ENCODE measurements at places on chromosomes 6 and 20.
A peak's percentile ranks its signal among the peaks of the same experiment; 100 is the strongest.

- no peak for DNase-seq
Observed at GRCh38 chr20:64080013-64080812, at the start of gene OPRL1. OPRL1 (plus strand) TSS chr20:64080082; CDS start chr20:64092721, 12,639 bp downstream.

DNA sequence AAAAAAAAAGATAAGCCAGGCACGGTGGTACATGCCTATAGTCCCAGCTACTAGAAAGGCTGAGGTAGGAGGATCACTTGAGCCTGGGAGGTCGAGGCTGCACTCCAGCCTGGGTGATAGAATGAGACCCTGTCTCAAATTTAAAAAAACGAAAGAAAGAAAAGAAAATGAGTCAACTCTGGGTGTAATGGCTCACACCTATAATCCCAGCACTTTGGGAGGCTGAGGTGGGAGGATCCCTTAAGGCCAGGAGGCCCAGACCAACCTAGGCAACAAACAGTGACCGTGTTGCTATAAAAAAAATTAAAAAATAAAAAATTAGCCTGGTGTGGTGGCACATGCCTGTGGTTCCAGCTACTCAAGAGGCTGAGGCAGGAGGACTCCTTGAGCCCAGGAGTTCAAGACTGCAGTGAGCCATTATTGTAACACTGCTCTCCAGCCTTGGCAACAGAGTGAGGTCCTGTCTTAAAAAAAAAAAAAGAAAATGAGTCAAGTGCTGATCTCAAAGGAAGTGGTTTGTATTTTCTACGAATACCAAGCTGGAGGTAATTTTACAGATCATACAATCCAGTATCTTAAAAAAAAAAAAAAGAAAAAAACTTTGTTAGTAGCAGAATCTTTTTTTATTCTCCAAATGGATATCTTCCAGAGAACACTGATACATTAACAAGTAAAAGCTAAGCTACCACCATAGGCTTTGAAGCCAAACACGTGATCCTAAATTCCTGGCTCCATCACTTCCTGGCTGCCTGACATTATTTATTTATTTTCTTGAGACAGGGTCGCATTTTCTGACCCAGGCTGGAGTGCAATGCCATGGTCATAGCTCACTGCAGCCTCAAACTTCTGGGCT lies 5.7 kb downstream of the COMMD7 start:
- DNase-seq: peak; percentile 55

- no peak for DNase-seq
Observed at GRCh38 chr20:2874456-2874855, 1.2 kb downstream of the PTPRA start.

DNA sequence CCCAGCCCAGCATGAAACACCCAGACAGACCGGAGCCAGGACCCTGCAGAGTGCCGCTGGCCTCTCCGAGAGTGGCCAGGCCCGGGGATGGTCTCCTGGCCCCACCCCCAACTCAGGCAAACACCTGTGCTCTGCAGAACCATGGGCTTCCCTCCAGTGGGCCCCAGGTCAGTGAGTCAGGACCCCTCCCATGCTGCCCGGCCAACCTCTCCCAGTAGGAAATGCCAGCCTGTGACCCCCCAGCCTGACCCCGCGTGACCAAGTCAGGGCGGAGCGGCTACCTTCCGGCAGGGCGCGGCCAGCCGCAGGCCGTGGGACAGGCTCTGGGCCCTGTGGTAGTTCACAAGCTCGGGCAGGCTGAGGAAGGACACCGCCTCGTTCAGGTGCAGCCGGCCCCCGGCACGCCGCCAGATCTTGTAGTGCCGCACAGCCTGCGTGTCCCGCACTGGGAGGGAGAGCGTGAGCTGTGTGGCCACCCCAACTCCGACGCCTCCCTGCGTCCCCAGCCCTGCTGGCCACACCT lies 3.2 kb downstream of the PTK6 start:
- DNase-seq: no peak

GRCh38 chr20:53517146-53517545 lies 76.5 kb downstream of the ZNF217 start:
- DNase-seq: no peak

GRCh38 chr6:44054721-44055559 lies 72.3 kb downstream of the MRPL14 start:
- no peak for DNase-seq

- DNase-seq: no peak
Observed at GRCh38 chr6:84434550-84434949, 207.1 kb upstream of the CEP162 start.

- no peak for DNase-seq
Observed at GRCh38 chr6:162670345-162670744, 57.2 kb downstream of the PRKN start.

All from kidney glomerular epithelial cell (primary cell).